ENCODE measurements at places on chromosomes 4 and X.

- DNase-seq = no peak
Measured at GRCh38 chrX:39534949-39535348, 562.8 kb downstream of the BCOR start.

DNA sequence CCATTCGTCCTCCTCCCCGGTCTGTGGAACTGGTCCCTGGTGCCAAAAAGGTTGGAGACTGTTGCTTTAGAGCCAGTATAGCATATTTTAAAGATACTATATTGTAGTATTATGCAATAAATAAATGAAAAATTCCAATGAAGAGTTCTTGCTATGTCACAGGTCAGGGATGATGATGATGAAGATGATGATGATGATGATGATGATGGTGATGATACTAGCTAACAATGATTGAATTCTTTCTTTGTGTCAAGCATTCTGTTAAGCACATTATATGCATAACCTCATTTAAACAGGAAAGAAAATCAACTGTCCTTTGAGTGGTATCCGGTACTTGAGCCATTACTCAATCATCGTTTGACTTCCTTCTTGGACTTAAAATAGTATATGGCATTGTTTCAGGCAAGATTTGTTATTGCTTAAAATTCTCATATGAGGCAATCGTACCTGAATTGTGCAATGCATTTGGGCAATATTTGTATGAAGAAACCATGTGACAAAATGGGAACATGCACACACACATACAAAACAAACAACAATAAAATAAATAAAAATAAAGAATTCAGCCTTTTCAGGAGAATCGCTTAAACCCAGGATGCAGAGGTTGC is 22.8 kb upstream of the TLR2 start:
- DNase-seq = no peak

GRCh38 chr4:6134612-6135220 is 65.6 kb downstream of the JAKMIP1 start:
- peak; percentile 42 for DNase-seq

DNA sequence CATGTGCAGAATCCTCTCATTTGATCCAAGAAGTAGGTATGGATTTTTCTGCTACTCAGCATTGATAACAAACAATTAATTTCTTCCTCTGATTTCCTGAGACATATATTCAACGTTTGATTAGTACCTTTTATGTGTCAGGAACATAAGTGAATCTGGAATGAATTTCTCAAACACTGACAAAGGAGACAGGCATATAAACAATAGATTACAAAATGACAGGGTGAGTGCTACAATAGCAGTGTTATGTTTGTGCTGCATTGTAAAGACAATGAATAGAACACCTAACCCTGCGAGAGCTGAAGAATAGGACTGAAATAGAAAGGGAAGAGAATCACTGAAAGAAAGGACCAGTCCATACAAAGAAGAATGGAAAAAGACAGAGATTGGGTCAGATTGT is 52.9 kb downstream of the ARHGAP24 start:
- no peak for DNase-seq

GRCh38 chr4:6943012-6943884 is 33.6 kb downstream of the TBC1D14 start:
- no peak for DNase-seq

DNA sequence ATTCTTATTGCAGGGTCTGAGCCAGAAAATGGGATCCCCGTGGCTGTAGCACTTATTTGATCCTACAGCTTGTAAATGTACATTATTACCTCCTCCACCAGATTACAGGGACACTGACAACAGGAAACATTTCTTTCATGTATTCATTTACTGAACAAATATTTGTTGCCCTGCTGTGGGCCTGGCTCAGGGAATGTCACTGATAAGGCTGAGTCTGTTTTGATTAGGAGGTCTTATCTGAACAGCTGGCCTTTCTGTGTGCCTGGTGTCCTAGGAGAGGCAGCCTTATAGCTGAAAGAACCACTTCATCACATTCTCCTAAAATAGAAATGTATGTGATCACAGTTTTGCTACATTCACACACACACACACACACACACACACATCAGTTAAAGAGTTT is 45.5 kb upstream of the PROM1 start:
- DNase-seq = no peak

- no peak for DNase-seq
Measured at GRCh38 chr4:72205298-72205697, 173.5 kb downstream of the NPFFR2 start.
